ENCODE measurements at places on chromosomes 12 and 14.
A peak's percentile ranks its signal among the peaks of the same experiment; 100 is the strongest.

GRCh38 chr12:41453409-41453808 is 265.3 kb downstream of the PDZRN4 start:
- no peak for DNase-seq

DNA sequence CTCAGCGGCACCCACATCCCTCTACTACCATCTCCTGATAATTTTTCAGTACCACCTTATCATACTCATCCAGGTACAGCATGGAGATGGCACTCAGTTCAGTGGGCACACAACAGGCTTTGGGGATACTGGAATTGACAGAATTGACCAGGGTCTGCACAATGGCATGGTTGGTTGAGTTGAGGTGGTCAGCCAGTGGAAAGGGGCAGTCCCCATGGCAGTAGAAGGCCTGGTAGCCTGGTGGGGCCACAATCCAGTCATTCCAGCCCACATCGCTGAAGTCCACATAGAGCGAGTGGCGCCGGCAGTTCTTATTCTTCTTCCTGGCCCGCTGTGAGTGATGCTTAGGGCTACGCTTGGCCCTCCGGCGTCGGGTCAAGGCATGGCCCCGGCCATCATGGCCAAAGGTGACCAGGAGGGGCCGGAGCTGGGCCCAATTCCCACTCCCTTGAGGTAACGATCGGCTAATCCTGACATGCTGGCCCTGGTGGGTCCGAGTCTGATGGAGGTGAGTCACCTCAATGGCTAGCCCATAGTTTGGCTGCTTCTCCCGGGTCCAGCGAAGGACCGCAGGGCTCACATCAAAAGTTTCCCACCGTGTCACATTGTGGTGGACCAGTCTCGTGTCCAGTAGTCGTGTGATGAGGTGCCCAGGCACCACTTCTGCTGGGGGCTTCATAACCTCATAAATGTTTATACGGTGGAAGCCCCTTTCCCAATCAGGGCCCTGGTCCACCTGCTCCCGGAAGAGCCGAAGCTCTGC is 6.4 kb downstream of the BMP4 start:
- no peak for DNase-seq

DNA sequence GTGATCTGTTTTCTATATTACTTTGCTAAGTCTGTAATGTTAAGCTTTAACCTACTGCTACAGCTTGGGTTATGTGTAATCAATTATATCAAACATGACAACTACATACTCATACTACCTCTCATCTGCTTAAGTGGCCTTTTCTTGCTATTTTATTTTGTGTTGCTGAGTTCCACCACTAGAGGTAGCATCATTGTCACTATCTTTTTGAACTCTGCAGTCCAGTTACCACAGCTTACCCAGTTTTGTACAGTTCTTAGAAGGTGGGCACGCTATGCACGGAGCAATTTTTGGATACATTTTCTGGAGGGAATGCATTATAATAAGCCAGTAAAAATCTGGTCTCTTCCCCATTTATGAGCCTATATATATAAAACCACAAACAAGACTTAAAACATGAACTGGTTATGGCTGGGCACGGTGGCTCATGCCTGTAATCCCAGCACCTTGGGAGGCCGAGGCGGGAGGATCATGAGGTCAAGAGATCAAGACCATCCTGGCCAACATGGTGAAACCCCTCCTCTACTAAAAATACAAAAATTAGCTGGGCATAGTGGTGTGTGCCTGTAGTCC is 48.5 kb downstream of the SAV1 start:
- peak; percentile 86 for DNase-seq

GRCh38 chr12:54882079-54882478 is 27.8 kb downstream of the MUCL1 start:
- DNase-seq, result no peak

- no peak for DNase-seq
Observed at GRCh38 chr12:92121826-92122225, 23.8 kb downstream of the BTG1 start.

GRCh38 chr14:36208690-36209278 is 32.3 kb upstream of the PTCSC3 start:
- DNase-seq, result peak; percentile 13

DNA sequence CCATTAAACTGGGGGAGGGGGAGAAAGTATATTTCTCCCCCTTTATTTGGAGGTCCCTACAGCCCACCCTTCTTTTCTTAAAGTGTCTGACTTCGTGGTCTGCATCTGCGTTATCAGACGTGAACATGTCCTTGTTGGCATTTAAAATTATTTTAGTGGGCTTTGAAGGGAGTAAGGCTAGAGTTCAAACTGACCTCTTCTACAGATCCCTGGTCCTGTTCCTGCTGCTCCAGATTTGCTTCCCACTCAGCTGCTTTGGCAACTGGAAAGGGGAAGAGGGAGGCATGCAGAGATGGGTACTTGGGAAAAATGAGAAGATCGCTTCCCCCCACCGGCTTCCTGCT is 611 bp upstream of the SIX6 start:
- no peak for DNase-seq

- peak; percentile 88 for DNase-seq
Observed at GRCh38 chr14:63203618-63204406, 431 bp upstream of the RHOJ start.

- DNase-seq, result peak; percentile 95
Observed at GRCh38 chr14:50615552-50615951, 52.6 kb downstream of the SAV1 start.

GRCh38 chr12:18345021-18345735 is 83.9 kb downstream of the PIK3C2G start:
- no peak for DNase-seq

- DNase-seq, result no peak
Observed at GRCh38 chr12:62021808-62022207, 238.4 kb upstream of the USP15 start.

- no peak for DNase-seq
Observed at GRCh38 chr14:68880581-68881105, 87.8 kb upstream of the ZFP36L1 start.

GRCh38 chr14:50303744-50304471 is 8.1 kb downstream of the L2HGDH start:
- DNase-seq, result no peak

GRCh38 chr12:108861878-108862587 is 4.7 kb upstream of the SSH1 start:
- DNase-seq, result no peak

DNA sequence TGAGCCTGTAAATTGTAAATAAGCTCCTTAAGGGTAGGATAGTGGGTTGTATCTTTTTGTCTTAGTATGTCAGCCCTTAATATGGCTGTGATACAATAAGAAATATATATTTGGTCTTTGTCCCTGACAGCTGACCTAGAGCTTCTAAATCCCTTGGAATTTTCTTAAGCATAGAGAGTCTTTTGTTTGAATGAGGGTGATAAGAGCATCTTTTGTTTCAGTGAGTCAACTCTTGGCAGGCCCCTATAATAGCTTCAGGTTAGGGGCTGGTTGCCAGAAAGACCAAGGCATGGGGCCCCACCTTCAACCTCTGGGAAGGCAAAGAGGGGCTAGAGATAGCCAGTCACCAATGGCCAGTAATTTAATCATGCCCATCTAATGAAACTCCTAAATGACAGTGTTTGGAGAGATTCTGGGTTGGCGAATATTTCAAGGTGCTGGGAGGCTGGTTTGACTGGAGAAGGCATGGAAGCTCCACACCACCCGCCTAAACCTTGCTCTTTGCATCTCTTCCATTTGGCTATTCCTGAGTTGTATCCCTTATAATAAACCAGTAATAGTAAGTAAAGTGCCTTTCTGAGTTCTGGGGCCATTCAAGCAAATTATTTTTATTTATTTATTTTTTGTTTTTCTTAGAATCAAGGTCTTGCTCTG is 10.5 kb downstream of the PALS1 start:
- no peak for DNase-seq

- no peak for DNase-seq
Observed at GRCh38 chr12:42791399-42791798, 201.9 kb upstream of the PRICKLE1 start.

DNA sequence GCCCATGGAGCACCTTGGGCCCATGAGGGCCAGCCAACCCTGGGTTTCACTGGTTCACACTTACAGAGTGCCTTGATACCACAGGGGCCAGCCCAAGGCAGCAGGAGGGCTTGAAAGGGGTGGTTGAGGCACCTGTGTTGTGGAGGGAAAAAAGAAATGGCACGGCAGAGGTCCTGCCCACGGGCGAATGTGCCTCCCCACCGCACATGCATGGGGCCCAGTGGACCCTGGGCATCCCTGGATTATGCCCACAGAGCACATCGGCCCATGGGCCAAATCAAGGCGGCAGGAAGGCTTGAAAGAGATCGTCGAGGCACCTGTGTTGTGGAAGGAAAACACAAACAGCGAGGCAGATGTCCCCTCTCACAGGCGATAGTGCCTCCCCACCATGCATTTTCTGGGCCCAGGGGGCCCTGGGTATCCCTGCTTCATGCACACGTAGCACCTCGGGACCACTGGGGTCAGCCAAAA is 378.1 kb downstream of the ALG10 start:
- DNase-seq, result no peak

GRCh38 chr12:114092981-114093380 is 126.9 kb upstream of the RBM19 start:
- no peak for DNase-seq

DNA sequence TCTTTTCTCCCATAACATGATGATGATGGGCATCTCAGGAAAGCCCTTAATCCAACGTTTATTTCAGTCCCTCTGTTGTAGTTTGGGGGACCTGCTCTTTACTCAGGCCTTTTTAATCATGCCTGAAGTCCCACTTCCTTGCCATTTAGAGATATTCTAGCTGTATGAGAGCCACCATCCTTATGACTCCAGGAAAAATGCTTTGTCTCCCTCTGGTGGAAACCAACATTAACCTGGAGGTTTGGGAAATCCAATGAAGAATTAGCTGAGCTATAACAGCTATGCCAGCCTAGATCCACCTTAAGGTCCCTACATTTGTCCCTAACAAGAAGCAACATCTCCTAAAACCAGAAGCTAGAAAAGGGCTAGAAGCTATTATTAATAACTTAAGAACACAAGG is 1399.1 kb downstream of the LRFN5 start:
- DNase-seq, result peak; percentile 56

GRCh38 chr12:58596381-58596780 is 323.9 kb downstream of the LRIG3 start:
- no peak for DNase-seq
